ENCODE measurements at places on chromosomes 1 and 21.

- no peak for DNase-seq
These were observed 3.2 kb upstream of the PADI4 start for GRCh38 chr1:17304826-17305175.

GRCh38 chr1:73722055-73722454 is 475.9 kb downstream of the LRRIQ3 start:
- no peak for DNase-seq

- DNase-seq = no peak
These were observed 85.8 kb downstream of the NIBAN1 start for GRCh38 chr1:184888505-184888904.

DNA sequence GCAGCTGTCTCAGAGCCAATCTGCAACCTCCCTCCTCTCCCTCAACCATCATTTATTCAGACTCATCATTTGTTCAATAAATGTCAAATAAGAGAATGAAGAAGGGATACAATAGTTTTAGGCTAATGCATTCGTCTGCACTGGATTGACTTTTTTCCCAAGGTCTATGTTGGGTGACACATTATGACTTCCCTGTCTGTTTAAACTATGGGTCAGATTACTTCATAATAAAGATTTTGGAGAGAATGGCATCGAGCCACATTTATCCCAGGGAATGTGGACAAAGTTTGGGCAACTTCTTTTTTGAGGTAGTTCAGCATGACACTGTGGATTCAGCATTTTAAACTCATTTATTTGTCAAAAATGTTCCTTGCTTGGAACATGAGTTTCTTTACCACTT is 107.4 kb upstream of the ADGRL2 start:
- DNase-seq = no peak

GRCh38 chr1:42935313-42935895 is 23.3 kb downstream of the SLC2A1 start:
- DNase-seq = no peak

- DNase-seq = peak; percentile 96
These were observed 27.5 kb upstream of the EPB41 start for GRCh38 chr1:28886731-28887418.

- no peak for DNase-seq
These were observed 32.7 kb downstream of the NCMAP start for GRCh38 chr1:24588573-24588972.

DNA sequence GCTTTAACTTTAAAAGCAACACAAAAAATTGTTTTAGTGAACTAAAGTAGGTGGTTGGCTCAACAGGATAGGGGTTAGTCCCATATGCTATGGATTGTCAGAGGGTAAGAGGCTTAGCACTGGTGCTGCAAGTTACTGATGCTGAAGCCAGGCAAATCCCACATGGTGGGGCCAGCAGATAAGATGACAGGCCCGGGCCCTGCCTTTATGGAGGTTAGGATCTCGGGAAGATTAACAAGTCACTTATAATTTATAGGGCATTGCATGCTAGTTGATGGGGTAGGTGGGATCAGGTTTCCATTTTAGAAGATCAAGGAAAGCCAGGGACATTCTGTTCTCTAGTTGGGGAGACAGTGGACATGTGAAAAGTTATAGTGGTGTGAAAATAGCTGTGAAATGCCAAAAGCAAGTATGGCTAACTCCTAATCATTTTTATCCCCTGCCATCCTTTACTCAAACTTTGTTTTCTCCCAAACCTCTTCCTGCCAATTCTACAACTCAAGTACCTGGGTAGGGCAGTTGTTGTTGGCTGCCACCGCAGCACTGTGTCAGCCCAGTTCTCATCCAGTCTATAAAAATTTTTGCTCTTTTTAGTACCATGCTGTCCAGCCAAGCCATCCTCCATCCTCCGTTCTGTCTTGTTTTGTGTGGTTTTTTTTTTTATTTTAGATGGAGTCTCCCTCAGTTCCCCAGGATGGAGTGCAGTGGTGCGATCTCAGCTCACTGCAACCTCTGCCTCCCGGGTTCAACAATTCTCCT is 10.3 kb downstream of the CHAF1B start:
- DNase-seq = no peak

DNA sequence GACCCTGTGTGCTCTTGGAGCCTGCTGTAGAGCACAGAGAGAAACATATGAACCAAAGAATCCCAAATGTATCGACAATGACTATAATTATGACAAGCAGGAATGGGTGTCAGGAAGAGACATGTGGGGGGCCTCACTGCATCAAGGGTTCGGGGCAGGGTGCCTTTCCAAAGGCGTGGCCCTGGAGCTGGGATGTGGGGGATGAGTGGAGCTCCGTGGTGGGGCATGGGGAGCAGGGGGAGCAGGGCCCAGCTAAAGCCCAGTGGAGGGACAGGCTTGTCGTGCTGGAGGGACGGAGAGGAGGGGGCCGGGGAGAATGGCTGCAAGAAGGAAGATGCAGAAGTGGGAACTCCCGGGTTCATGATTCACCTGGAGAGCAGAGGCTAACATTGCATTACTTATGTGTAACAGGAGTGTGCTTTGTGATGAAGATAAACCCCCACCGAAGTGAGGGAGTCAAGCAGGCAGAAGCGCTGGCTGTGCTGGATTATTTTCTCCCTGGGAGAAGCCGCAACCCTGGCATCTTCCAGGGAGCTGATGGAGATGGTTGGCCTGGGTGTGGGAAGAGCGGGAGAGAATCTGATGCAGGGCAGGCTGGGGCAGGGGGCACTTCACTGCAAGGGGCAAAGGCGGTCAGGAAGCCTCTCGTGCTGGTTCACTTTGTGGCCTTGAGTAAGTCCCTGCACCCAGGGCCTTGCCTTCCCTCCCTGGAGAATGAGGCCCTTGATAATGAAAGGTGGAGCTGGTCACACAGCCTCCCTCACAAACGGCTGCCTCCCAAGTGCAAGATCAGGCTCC is 124.6 kb upstream of the RUNX3 start:
- DNase-seq = no peak

GRCh38 chr1:209439828-209440227 is 143.7 kb upstream of the CAMK1G start:
- DNase-seq = no peak

GRCh38 chr1:230808281-230808872 is 59.9 kb downstream of the C1orf198 start:
- no peak for DNase-seq

- peak; percentile 83 for DNase-seq
These were observed 14.4 kb downstream of the URB2 start for GRCh38 chr1:229640455-229640854.

- no peak for DNase-seq
These were observed 1.3 kb upstream of the LYST start for GRCh38 chr1:235867903-235868469.

GRCh38 chr1:85387781-85388180 is 77.2 kb downstream of the DDAH1 start:
- DNase-seq = no peak

Data from cerebellum (tissue), 4 donors.